ENCODE measurements at places on chromosomes 2 and 18.
A peak's percentile ranks its signal among the peaks of the same experiment; 100 is the strongest.

DNA sequence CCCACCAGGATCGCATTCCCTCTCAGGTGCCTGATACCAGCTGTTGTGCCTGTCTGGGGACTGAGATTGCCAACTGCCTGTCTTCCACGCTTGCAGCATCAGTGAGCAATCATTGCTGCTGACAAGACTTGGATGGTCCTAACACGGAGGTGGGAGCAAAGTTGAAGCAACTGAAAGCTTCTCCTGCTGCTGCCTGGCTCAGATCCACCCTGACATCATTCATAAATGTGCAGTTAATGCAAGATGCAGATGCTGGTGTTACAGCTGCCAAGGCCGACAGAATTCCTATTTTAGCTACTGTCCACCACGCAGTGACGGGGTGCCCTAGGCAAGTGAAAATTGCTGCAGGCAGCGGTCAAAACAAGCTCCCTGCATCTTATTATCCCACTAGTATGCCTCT lies 131.4 kb downstream of the VWC2L start:
- no peak for DNase-seq

DNA sequence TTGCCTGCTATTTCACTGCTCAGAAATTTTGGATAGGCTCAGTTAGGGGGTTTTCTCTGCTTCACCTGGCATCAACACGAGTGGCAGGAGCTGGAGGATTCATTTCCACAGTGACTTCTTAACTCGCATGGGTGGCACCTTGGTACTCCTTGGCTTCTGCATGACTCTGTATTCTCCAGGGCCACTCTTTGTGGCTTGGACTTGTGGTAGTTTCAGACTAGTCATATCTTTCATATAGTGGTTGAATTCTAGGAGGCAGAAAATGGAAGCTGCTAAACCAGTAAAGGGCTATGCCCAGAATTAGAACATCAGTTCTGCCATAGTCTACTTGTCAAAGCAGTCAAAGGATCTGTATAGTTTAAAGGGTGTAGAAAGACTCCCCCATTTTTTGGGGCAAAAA lies 6.8 kb downstream of the MAIP1 start:
- DNase-seq, result no peak

GRCh38 chr2:73069041-73069854 lies 2.3 kb downstream of the SFXN5 start:
- DNase-seq, result no peak

DNA sequence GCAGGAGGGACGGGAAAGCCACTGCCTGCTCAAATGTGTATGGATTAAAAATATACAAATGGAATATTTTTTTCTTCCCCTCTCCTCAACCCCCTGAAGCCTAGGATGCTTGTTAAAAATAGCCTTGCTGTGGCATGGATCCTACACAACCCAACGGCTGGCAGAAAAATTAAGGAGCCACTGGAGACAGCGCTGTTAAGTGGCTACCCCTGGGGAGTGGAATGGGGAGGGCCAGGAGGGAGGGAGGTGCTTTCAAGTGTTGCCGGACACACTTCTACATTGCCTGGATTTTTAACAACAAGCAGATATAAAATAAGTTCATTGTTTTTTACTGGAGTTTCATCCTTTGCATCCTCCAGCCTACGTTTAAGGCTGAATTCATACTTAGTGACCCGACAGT lies 66.6 kb downstream of the ZBTB7C start:
- no peak for DNase-seq

DNA sequence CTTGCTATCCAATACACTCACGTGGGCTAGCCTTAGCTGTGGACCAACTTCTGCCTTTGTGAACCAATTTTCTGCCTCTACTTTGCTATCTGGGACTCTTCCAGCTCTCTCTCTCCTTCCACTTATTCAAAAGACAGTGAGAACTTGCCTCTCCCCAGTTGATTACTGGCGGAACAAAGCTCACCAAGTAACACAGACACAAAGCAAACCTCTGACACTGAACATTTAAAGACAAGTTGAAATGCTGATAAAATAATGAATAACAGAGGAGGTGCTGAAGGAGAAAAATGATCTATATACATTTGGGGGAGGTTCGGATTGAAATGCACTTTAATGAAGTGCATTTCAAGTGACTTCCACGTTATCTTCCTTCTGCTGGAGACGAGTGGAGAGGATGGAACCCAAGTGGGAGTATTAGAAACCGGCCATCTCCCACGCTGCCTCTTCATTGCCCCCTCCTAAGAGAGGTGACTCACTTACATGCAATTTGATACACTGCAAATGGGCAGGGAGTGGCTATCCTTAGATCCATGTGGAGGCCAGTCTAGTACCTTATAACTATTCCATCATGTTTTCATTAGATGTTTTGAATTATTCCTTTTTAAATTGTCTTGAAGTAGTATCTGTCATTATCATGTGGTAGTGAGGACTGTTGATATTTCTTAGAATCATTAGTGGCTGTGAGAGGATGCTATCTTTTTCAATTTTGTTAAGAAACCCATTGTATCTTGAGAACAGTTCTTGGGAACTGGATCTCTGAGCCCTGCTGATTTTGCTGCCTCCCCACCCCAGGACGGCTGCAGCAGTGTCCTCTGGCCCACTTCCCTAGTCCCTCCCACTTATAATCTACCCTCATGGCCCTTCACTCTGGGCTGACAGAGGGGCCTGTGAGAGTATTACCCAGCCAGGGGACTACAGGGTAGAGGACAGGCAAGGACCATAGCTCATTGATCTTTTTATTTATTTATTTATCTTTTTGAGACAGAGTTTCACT lies 6.0 kb upstream of the GLI2 start:
- no peak for DNase-seq

DNA sequence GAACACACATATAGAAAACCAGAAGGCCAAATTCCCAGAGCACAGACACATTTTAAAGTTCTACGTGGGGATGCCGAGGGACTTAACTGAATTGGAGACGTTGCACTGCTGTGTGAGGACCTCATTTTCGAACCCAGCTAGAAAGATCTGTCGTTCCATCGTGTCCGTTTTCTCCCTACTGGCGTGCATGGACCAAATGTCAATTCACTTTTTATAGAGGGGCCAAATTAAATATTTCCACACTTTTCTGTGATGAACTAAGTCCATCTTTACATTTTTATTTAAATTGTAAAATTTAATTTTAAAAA lies 692 bp upstream of the TSHZ1 start:
- no peak for DNase-seq

DNA sequence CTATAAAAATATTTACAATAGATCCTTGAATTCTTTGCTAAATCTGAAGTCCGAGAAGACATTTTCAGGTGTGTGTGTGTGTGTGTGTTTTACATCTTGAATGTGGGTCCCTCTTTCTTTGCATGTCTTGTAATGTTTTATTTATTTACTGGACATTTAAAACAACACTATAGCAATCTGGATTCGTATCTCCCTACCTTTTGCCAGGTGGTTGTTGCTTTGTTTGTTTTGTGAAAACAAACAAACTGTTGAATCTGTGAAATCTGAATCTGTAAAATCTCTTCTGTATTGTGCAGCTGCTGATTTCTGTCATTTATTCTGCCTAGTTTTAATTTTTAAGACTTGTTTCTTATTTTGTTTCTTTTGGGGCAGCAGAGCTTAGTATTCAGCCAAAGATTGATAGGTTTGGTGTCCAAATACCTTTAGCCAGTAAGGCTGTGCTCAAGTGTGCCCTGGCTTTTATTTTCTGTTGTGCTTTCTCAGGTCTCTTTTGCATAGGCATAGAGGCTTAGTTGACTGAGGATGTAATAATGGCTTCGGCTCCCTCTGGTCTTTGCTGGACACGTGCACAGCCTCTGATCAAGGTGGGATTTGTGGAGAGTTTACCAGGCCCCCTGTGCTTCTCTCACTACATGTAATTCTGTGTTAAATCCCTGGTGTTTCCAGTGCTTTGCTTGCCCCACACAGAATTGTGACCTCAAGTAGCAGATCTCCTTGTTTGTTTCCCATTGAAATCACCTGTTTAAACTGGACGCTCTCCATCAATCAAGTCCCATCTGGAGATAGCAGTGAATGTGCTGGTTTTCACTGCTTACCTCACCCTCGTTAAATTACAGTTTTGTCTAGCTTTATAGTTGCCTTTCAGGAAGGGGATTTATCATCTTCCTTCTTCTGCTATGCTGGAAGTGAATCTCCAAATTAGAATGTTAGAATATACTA lies 71.1 kb downstream of the BIRC6 start:
- no peak for DNase-seq

DNA sequence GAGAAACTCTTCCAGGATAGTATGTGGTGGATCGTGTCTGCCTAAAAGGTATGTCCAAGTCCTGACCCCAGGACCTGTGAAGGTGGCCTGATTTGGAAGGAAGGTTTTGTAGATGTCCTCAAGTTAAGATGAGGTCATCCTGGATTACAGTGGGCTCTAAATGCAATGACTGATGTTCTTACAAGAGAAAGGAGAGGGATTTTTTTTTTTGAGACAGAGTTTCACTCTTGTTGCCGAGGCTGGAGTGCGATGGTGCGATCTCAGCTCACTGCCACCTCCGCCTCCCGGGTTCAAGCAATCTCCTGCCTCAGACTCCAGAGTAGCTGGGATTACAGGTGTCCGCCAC lies 19.9 kb downstream of the MBP start:
- DNase-seq, result no peak

DNA sequence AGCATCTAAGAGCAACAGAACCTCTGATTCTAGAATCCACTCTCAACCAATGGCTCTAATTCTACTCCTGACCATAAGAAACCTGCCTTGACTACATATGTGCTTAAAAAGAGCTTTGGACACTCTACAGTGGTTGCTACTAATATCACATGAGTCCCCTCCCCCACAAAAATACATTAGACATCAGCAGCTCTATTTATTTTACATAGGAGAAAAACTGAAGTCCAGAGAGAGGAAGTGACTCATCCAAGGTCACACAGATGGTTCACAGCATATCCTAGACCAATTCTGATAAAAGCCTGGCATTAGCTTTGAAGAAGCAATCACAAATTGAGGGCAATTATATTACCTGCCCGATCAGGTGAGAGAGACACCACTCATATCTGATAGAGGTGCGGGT lies 49.8 kb downstream of the ALK start:
- DNase-seq, result no peak

DNA sequence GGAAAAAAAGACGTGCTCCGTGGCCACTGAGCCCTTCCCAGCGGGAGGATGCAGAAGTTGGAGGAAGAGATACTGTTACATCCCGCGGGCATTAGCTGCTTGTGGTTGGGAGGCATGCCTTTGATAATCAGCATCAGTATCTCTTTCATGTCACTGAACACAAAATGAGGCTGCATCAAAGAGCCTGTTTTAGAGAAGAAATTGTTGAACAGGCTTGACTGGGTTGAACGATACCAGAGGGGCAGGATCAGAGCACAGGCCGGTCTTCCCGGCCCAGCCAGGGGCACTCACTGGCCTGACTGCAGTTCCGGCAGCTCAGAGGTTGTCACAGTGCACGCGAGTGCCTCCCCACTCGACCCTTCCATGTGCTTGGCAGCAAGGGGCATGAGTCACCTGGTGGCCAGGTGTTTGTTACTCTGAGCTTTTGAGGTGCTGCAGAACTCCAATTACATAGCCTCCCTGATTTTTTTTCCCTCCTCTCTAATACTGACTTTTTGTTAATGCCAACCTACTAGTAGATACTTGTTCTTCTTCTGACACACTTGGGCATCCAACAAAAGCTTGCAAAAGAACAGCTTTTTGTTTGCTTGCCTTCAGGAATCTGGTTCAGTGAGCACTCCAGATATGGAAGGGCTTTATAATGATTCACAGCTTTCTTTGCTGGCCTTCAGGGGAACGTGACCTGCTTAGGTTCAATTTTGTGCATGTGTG lies 121.6 kb downstream of the VAPA start:
- no peak for DNase-seq

GRCh38 chr2:70919672-70920366 lies 15.9 kb upstream of the ATP6V1B1 start:
- DNase-seq, result peak; percentile 50

DNA sequence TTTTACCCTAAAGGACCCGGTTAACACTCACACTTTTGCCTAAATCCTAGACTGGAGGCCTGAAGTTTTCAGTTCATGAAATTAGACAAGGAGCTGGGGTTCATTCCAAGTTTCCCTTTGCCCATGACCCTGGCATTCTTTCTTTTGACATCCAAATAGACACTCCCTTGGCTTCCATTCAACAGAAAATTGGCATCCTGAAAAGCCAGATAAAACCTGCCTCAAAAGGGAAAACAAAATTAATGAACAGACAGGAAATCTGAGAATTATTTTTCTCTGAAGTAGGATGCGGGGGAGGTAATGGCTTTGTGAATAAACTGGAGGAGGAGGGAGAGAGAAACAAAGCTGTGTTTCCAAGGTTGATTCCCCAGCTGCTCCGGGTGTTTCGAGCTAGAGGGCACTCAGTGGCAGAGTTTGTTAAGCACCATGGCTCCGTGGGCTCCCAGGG lies 41.0 kb downstream of the SPP2 start:
- no peak for DNase-seq

- DNase-seq, result no peak
Observed at GRCh38 chr2:130390460-130391057, 34.7 kb downstream of the PTPN18 start.

- DNase-seq, result no peak
Observed at GRCh38 chr2:53257287-53257686, 510.3 kb upstream of the CHAC2 start.

DNA sequence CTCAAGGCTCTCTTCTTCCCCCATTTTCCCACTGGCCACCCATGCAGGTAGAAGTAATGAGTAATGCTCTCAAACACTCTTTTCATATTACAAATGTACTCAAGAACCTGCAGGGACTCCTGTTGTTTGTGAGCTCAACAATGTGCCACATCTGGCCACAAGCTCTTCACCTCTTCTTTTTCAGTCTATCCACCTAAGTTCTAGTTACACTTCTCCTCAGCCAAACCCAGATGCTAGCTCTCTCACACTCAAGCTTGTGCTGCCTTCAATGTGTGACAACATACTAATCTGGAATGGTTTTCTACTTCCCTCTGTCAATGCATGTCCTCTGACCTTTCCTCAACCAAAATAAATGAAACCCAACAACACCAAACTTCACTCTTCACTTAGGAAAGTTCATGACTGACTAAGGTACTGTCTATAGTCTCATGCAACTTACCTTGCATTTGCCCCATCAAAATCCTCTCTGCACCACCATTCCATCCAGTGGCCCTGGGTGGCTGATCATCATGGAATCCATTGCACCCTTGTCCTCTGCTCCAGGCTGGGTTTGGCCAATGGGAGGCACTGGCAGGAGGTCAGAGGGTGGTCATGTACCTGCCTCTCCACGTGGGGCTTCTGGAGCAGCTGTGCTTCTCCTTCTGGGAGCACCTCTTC lies 5.3 kb upstream of the IL18R1 start:
- DNase-seq, result no peak

- DNase-seq, result no peak
Observed at GRCh38 chr18:51739044-51739666, 541.7 kb upstream of the MEX3C start.

GRCh38 chr2:217856871-217857270 lies 145.9 kb downstream of the TNS1 start:
- DNase-seq, result no peak

DNA sequence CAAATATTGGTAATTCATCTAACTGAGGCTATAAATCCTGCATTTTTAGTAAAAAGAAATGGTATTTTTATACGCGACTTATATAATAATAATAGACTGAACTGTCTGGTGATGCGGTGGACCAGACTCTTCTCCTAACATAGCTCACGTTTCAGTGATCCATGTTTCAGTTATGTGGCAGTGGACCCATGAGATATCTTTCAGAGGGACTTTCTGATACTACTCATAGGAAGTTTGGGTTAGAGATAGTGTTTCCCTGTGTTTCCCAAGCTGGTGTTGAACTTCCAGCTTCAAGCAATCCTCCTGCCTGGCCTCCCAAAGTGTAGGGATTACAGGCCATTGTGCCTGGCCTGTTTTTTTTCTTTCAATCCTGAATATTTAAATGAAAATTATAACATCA lies 59.2 kb downstream of the KCTD1 start:
- DNase-seq, result no peak

All from NCI-H1048 (cell line).